ENCODE measurements at places on chromosomes 4 and X.

GRCh38 chr4:16820329-16820728 lies 78.1 kb downstream of the LDB2 start:
- DNase-seq = no peak

DNA sequence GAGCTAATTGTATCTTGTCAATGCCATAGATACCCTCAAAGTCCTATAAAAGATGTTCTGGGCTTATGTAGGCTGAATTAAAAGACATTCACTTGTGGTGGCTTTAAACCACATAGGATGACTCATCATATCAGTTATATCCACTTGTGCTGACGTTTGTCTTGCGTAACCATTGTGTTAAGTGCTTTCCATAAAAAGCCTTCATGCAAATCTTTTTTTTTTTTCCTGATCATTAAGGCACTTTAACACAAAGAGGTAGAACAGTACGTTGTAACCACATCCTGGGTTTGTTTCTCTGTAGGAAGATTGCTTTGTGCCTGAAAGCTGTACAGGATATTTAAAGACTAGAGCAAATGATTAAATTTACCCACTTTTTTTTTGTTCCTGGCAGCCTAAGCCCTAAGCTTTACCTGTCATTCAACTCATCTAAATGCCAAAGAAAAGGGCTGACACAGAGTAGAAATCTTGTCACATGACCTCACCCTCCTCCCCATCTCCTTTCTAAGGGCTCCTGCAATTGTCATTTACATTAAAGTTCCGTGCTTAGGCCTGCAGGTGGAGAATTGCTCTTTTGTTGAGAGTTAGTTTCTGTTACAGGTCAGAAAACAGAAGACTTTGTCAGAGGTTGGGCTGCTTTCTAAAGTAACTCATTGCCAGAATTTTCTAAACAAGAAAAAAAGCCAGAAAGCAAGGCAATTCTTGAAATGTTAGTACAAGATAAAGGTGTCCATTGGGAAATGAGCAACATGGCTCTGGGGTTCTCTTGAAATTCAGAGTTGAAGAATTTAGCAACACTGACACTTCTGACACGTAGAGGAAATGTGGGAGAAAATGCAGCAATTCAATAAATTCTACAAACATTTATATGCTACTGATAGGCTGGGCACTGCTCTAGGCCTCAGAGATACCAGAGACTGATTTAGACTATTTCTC lies 555.6 kb downstream of the PPARGC1A start:
- no peak for DNase-seq

DNA sequence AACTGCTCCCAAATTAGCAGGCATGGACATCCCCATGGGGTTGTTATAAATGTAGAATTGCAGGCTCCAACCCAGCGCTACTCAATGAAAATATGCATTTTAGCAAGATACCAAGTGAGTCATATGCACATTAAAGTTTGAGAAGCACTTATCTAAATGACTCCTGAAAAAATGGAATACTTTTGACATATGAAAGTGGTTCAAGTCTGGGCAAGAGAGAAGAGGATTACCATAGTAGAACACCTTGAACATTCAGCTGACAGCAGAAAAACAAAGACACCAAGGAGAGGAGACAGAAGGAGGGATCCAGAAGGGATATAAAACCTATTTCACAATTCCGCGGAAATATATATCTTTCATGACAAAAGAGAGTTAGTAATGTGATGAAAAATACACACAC lies 63.2 kb upstream of the CT83 start:
- DNase-seq = no peak

GRCh38 chrX:15471028-15471427 lies 22.1 kb downstream of the PIR start:
- peak; percentile 25 for DNase-seq

DNA sequence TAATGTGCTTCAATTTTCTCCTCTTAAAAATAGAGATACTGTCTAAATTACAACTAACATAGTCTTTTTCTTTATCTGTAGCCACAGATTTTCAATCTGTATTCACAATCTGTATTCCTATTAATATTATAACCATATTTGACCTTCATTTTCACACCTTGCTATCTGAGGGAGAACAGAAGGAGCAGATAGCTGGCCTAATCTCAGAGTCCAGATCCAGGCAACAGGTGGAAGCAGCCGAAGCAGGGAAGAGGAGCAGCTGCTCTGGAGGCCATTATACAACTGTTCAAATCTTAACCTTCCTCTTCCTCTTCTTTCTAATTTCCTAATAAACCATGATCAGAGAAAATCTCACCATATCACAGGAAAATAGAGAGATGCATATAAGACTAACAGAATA lies 14.2 kb downstream of the SEPSECS start:
- DNase-seq = no peak

DNA sequence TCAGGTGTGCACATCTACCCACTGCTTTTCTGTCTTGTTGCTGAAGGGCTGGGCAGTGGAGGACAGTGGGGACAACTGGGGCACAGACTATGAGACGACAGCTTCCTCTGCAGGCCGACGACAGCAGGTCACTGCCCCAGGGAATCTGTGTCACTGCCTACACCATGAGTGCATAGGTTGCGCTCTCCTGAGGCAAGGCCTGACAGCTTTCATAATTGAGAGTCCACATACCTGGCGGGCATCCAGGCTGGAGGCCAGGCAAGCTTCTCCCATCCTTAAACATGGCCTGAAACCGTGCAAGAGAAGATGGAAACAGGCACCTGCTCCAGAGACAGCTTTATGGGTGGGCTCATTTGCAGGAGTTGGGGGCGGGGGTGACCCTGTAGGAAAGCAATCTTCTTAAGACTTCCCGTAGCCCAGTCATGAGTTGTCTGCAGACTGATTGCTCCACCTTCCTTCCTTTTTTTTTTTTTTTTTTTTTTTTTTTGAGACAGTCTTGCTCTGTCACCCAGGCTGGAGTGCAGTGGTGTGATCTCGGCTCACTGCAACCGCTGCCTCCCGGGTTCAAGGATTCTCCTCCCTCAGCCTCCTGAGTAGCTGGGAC lies 2.9 kb downstream of the ANOS1 start:
- DNase-seq = no peak

GRCh38 chr4:114386637-114387233 lies 211.9 kb upstream of the UGT8 start:
- DNase-seq = no peak

DNA sequence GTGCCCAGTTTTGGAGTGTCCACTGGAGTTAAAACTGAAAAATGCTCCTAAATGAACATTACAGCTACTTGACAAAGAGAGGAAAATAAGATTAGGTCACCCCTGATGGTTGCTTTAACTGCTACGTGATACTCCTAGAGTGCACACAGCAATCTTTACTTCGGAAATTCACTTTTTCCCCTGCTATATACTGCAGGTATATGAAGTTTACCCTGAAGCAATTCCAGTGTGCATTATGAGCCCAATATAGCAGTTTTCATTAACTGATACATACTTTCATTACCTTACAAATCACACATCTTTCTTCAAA lies 773 bp upstream of the ZNF827 start:
- no peak for DNase-seq
